Stimulated activated CD4-positive, alpha-beta T cell treated with anti-CD3 and anti-CD28 coated beads, TNF-alpha, amount 100 ng/mL, for 4 hours (primary cell): ENCODE measurements at places on chromosomes 16 and 17.
A peak's percentile ranks its signal among the peaks of the same experiment; 100 is the strongest.

- no peak for DNase-seq
These were observed 158.9 kb upstream of the NOL11 start for GRCh38 chr17:67558740-67559380.

DNA sequence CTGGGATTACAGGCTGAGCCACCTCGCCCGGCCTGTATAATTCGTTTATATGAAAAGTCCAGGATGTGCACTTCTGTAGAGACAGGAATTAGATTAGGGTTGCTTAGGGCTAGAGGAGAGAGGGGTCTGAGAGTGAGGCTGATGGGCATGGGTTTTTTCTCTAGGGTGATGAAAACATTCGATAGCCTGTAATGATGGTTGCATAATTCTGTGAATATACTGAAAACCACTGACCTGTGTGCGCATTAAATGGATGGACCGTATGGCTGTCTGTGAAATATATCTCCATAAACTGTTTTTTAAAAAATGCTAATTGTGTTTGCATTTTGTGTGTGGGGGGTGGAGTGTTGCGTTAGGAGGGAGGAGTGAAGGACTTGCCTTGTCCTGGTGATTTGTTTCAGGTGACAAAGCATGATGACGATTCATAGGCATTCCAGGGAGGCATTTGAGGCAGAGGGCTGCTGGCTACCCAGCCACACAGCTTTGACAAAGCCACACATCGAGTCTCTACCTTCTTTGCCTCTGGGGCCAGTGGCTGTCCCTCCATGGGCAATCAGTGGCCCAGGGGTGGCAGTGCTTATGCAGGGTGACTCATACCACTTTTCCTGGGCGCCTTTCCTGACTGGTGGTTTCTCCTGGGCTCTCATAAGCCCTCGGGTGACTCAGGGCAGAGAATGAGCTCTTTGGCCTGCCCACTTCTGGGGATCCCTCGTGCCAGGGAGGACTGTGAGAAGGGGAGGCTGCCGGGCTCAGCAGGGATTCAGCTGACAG lies 148.5 kb upstream of the WSCD1 start:
- no peak for DNase-seq

DNA sequence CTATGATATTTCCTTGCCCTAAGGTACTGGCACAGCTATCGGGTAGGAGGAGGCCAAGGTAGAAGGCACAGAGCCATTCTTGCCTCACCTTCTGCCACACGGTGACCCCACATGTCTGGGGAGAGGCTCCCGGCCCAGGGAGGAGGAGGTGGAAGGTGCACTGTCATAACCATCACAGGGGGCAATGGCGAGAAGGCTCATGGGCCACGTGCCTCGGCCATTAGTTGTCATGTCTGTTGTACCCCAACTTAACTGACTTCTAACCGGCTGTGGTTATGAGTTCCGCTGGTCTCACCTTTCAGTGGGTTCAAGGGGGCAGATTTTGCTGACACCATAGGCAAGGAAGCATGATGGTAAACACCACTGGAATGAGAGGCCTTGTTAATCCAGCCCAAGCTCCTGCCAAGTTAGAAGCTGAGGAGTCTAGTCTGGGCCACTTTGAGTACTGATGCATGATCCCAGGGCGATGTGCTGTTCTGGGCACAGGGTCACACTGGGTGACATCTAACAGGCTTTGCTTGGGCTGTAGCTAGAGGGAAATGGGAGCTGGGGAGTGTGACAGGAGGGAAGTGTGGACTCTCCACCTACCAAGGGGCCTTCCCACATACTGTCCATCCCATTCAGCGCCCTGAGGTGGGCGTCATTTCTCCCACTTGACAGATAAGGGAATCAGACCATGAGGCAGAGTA lies 39.6 kb downstream of the HLF start:
- no peak for DNase-seq

DNA sequence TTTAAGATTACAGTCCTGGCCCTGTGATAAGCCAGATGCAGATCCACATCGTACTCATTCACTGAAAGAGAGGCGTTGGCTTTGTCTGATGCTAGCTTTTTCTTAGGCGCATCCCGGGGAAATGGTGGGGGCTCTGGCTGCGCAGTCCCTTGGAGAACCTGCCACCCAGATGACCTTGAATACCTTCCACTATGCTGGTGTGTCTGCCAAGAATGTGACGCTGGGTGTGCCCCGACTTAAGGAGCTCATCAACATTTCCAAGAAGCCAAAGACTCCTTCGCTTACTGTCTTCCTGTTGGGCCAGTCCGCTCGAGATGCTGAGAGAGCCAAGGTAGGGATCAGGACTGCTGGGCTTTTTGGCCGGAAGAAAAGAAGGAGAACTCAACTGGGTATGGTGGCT lies 24.0 kb downstream of the POLR2A start:
- no peak for DNase-seq

DNA sequence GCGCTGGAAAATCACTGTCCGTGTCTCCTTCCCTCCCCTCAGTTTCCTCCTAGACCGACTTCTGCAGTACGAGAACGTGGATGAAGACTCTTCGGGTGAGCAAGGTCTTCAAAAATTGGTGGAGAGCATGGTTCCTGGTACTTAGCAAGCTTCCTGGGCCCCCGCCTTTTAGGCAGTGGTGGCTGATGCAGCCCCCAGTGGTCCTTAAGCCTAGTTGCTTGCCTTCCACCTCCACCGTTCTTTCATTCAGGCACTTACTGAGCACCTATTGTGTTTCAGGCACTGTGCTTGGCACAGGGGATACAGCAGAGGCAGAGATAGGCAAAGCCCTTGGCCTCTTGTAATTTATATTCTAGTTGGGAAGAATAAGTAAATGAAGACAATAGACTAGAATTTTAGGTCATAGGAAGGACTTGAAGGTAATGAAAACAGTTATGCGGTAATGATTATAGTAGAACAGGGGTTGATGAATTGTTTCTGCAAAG lies 767 bp downstream of the INO80E start:
- DNase-seq, result no peak

- DNase-seq, result no peak
These were observed 198.4 kb upstream of the TBX2 start for GRCh38 chr17:61201211-61201610.

DNA sequence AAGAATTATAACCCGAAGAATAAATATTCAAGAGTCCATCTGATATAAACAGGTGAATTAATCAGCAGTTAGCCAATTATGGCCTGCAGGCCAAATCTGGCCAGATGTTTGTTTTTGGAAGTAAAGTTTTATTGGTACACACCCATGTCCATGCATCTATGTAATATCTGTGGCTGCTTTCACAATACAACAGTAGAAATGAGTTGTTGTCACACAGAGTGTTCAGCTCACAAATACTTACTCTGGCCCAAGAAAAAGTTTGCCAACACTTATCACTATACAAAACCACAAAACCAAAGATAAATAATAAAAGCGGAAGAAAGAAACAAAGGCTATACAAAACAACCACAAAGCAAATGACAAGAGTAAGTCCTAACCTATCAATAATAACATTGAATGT lies 109.4 kb downstream of the CDYL2 start:
- DNase-seq, result no peak

DNA sequence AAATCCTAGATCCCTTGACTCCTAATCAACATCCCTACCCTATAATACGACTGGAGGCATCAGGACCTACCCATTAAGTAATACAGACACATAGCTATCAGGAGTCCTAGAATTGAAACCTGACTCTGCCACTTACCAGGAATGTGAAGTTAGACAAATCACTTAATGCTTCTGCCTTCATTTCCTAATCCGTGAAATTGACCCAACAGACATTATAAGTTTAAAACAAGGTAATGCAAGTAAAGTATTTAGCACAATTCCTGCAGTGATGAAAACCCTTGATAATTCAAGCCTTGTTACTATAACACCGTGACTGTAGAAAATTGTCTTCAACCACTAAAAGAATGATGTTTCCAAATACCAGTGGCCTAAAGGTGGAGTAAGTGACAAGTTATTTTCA lies 150.2 kb downstream of the KCNJ2 start:
- no peak for DNase-seq

DNA sequence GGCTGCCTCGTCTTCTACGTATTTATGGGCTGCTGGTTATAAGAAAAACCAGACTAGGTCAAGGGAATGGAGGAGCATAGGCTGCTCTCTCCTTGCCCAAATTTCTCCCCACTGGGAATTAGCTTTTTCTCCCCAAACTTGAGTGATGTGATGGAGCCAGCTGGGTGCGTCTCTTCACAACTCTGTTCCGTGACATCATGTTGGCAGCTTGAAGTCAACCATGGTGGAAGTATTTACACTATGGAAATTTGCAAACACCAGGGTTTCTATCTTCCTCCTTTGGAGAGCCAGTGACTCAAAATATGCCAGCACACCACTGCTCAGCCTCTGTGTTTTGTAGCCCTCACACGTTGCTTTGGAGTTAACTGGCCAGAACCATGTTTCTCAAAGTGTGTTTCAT lies 78.1 kb downstream of the OR1D5 start:
- no peak for DNase-seq

GRCh38 chr17:33200587-33200986 lies 92.5 kb downstream of the ASIC2 start:
- no peak for DNase-seq

DNA sequence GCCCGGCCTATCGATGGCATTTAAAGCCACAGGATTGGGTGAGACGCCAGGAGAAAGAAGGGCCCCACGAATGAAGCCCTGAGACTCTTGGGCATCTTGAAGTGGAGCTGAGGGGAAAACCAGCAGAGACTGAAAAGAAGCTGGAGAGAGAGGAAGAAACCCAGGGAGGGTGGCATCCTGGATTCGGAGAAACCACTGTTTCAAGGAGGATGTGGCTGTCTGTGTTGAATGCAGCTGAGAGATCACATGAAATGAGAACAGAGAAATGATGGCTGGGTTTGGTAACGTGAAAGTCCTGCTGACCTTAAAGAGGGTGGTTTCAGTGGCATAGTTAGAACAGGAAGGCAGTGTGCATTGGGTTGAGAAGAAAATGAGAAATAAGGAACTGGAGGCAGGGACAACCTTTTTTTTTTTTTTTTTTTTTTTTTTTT lies 3.8 kb downstream of the TNFSF12 start:
- no peak for DNase-seq

DNA sequence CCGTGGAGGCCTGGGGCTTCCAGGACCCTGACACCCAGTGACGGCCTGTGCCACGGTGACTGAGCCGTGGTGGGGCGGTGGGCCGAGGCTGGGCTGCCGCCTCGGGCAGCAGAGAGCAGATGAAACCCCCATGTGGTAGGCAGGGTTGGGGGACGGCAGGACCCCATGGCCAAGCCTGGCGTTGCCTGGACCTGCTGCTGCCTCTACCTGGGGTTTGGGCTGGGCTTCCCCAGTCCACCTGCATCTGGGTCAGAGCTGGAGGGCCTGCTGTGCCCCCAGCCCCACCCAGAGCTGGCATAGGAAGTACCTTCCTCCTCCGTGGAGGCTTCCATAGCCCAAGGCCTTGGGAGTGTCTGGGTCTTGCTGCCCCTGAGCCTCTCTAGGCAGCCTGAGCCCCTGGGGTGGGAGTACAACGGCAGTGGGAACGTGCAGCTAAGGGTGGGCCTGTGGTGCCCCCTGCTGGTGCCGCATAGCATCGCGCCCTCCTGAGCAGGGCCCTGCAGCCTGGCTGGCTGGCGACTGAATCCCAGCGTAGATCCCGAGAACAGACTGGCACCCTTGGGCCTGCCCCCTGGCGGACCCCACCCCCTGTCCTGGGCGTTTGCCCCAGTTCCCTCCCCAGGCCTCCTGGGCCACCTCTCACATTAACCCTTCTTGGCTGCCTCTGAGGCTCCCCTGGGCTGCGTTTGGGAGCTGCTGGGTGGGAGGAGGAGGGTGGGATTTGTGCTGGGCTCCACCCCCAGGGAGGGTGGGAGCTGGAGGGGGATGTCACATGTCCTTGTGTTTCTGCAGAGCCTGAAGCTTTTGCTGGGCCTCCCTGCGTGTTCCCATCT lies 12.6 kb upstream of the ATP6V0C start:
- DNase-seq, result peak; percentile 64

DNA sequence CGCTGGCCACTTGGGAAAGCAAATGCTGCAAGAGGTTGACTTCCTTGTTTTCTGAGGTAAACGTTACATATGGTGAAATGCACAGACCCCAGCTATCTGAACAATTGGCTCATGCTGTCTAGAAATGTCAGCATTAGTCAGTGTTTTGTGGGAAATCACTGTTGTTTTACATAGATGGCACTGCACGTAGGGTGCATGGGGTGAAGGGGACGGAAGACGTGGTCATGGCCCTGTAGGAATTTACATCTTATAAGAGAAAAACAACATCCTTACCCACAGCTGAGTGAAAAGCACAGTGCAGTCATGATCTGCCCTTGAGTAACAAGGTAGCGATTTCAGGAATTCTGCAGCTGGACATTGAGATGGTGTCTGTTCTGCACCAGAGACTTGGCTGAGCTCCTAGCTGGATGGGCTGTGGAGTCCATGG lies 15.2 kb downstream of the RPTOR start:
- DNase-seq, result no peak

GRCh38 chr17:27495460-27495859 lies 39.2 kb downstream of the KSR1 start:
- no peak for DNase-seq

DNA sequence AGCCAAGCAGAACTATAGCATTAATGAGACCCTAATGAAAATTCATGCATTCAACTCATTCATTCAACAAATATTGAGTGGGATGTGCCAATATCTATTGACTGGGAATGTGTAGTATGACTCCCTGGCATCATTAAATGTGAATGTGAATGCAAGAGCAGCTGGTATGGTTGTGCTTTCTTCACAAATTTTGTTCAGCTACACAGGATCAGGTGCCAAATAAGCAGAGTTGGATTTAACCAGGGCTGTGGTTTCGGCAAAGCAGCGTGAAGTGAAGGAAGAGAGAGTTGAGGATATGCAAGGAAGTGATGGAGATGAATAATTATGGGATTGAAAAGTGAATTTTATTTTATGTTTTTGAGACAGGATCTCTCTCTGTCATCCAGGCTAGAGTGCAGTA lies 87.1 kb upstream of the HNF1B start:
- no peak for DNase-seq

GRCh38 chr17:56891751-56892150 lies 22.1 kb downstream of the TRIM25 start:
- DNase-seq, result peak; percentile 31

DNA sequence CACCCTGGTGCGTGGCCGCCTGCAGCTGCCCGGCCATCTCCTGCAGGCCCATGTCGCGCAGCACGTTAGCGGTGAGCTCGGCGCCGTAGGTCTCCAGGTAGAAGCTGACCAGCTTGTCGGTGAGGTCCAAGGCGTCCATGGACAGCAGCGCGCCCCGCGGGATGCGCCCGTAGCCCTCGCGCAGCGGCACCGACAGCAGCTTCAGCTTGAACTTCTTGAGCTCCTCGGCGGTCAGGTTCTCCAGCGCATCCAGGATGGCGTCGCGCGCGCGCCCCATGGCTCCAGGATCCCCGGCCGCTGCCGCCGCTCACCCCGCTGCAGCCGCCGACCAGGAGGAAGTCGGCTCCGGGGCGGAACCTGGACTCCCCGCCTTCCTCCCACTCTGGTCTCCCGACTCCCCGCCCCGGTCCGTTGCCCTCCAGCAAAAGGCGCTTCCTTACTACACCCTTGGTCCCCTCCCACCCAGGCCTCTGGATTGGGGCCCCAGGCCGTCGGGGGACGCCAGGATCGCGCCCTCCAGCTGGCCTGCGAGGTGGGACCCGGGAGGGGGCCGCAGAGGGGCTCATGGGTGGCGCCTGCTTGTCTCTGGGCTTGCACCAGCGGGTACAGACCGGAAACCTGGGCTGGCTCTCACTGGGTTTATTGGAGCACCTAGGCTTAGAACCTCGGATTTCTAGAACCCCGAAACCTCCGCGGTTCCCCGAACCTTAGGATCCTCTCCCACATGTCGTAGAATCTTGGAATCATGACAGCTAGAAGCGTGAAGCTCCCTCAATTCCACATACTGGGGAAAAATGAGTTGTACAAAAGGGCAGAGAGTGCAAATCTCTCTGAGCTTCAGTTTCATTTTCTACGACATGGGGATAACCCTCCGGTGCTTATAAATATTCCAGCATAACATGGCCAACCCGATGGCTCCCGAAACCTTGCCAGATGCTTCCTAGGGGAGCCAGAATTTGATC lies at the start of gene PYCARD:
TSS of gene PYCARD (minus strand) at position 347 of the 962 bp plus-strand sequence. CDS start at position 277, 70 bp downstream.
- DNase-seq, result no peak
